ENCODE measurements at places on chromosomes 1 and 21. TPM values are rescaled to one million over a fixed set of nuclear protein-coding genes. Genes with fewer than 3 reads are reported as not detected.

GRCh38 chr1:153519242-153519641 lies 16.5 kb downstream of the S100A6 start:
- no peaks in the 10 kb centered on the region for H3K36me3 ChIP-seq
- no peak for DNase-seq
- no peak overlapping the region for H3K27ac ChIP-seq
- H3K27me3 ChIP-seq, result no peaks in the 10 kb centered on the region
- peaks cover 29% of the 10 kb centered on the region for H3K4me1 ChIP-seq

- H3K4me3 ChIP-seq, result no peak overlapping the region
- H3K27me3 ChIP-seq, result no peaks in the 10 kb centered on the region
- no peak for DNase-seq
- H3K36me3 ChIP-seq, result no peaks in the 10 kb centered on the region
Observed at GRCh38 chr1:193419295-193419694, 232.9 kb upstream of the B3GALT2 start.

DNA sequence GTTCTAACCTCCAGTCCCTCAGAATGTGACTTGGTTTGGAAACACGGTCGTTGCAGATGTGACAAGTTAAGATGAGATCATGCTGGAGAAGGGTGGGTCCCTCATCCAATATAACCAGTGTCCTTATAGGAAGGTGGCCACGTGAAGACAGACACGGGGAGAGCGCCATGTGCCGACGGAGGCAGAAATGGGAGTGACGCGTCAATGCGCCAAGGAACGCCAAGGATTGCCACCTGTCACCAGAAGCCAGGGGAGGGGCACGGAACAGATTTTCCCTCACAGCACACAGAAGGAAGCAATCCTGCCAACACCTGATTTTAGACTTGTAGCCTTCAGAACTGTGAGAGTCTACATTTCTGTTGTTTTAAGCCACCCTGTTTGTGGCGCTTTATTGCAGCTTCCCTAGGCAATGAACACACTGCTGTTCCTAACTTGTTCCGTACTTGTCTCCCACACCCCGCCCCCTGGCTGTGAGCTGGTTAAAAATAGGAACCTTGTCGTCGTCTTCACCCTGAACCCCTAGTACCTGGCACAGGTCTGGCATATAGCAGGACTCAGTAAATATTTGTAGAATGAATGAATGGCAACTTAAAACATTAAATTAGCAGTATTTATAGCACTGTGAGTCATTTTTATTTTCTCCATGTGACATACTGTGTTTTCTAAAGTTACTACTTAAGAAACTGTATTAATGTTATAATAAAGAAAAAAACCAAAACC lies 14.2 kb downstream of the RIMS3 start:
- no peak for DNase-seq
- H3K4me3 ChIP-seq, result no peak overlapping the region
- H3K36me3 ChIP-seq, result no peaks in the 10 kb centered on the region
- no peaks in the 10 kb centered on the region for H3K27me3 ChIP-seq

Gene RPE65
- total RNA-seq, result not detected

GRCh38 chr1:174080819-174081218 lies 58.7 kb upstream of the RC3H1 start:
- no peak overlapping the region for H3K27ac ChIP-seq
- no peak for DNase-seq
- H3K36me3 ChIP-seq, result no peaks in the 10 kb centered on the region
- H3K4me1 ChIP-seq, result no peaks in the 10 kb centered on the region
- no peaks in the 10 kb centered on the region for H3K27me3 ChIP-seq

Gene DCDC2B
- total RNA-seq, result 0.27 TPM

Gene SYCP1
- total RNA-seq, result not detected

GRCh38 chr1:57378534-57378933 lies 45.3 kb downstream of the DAB1 start:
- DNase-seq, result no peak
- H3K27me3 ChIP-seq, result no peaks in the 10 kb centered on the region
- H3K4me3 ChIP-seq, result no peak overlapping the region
- no peak overlapping the region for H3K27ac ChIP-seq
- H3K36me3 ChIP-seq, result no peaks in the 10 kb centered on the region

Gene ADAM30
- total RNA-seq, result not detected

Gene GPR3
- total RNA-seq, result 2.8 TPM

Data from HCT116 (cell line).